ENCODE measurements at places on chromosomes 2 and 18. TPM values are rescaled to one million over a fixed set of nuclear protein-coding genes. Genes with fewer than 3 reads are reported as not detected.

RAB11FIP5 gene
- total RNA-seq = 81.0 TPM

GNAL gene
- total RNA-seq = 0.20 TPM

SERPINB5 gene
- not detected for total RNA-seq

CAPN14 gene
- total RNA-seq = 0.26 TPM

BOK gene
- 13.4 TPM for total RNA-seq

TUBA3E gene
- total RNA-seq = not detected

FAM228A gene
- 3.2 TPM for total RNA-seq

PAIP2B gene
- total RNA-seq = 0.65 TPM

TUBA3D gene
- not detected for total RNA-seq
